Activated CD4-positive, alpha-beta T cell treated with anti-CD3 and anti-CD28 coated beads for 24 hours (primary cell): ENCODE measurements at places on chromosomes 3 and 15.

DNA sequence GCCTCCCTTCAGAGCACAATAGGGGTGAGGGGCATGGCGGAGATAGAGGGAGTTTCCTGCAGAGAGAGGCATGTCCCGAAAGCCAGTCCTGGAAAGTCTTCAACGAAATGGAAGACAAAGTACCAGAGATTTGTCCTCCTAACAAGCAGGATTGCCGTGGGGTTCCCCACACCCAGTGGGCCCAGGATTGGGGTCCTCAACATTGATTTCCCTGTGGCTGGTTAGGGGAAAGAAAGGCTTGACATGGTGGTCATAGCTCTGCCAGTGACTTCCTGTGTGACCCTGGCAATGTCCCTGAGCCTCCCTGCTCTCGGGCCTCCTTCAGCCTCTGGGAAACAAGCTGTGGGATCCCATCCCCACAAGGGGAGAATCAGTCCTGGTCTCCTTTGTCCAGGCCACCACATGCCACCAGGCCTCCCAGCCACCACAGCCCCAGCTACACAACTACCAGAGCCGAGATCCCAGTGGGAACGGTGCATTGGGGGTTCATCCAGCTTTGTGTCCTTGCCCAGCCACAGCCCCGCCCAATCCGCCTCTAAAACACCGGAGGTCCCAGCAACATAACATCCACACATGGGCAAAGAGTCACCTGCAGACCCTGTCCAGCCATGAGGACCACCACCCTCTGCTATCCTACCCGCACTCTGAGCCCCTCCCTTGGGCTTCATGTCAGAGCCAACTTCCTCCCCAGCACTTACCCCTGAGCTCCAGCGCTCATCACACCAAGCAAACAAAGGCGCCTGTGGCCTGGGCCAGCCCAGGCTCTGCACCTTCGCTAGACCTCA, 63.0 kb downstream of the ADAMTS17 start:
- no peak for DNase-seq

DNA sequence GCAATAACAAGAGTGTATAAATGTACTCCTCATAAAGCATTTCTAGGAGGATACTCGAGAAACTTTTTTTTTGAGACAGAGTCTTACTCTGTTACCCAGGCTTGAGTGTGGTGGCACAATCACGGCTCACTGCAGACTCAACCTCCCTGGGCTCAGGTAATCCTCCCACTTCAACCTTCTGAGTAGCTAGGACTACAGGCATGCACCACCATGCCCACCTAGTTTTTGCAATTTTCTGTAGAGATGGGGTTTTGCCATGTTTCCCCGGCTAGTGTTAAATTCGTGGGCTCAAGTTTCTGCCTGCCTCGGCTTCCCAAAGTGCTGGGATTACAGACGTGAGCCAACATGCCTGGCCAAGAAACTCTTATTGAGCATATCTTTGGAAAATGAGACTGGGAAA, 59.1 kb upstream of the PHLDB2 start:
- no peak for DNase-seq

DNA sequence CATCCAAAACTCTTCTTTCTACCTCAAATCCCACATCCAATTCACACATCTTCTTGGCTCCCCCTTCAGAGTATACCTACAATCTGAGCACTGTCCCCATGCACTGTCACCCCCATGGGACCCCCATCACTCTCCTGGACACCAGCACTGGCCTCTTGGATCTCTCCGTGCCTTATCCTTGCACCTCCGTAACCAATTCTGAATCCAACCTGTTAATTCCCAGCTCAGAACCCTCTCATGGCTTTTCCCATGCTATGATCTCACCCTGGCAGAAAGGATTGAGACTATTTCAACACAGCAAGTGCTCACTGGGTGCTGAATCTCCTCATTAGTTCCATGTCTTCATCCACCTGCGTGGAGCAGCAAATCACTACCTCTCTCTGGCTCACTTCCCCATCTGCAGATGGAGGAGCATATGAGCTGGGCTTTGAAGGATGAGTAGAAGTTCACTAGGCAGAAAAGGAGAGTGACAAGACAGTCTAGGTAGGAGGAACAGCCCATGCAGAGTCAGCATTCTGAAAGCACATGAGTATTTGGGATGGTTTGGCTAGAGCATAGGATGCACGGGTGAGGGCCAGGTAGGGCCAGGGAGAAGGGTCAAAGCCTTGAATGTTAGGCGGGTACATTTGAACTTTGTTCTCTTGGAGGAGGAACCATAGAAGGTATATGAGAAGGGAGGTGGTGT, 48.7 kb downstream of the SLC6A6 start:
- DNase-seq = no peak

GRCh38 chr3:144244662-144245061, 273.0 kb downstream of the DIPK2A start:
- no peak for DNase-seq

DNA sequence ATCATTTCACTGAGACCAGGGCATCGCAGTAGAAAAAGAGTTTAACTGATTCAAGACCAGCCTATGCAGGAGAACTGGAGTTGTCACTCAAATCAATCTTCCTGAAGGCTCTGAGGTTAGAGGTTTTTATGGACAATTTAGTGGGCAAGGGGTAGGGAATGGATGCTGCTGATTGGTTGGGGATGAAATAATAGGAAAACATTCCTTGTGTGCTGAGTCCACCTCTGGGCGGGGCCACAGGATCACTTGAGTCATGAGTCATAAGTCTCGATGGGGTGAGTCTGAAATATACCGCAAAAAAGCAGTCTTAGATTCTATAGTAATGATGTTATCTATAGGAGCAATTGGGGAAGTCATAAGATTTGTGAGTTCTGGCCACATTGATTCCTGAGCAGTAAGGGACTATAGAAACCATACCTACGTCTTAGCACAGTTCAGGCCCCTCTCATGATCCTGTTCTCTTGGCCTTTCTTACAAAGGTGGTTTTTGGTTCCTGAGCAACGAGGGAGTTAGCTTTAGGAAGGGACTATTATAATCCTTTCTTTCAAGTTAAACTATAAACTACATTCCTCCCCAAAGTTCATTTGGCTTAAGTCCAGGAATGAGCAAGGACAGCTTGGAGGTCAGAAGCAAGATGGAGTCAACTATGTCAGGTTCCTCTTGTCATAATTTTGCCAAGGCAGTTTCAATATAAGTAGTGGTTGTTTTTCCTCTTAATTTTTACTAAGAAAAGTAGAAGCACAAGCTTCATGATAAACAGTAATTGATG, 2.7 kb upstream of the OPA1 start:
- no peak for DNase-seq

GRCh38 chr3:69944931-69945493, 54.5 kb upstream of the SAMMSON start:
- DNase-seq = no peak

DNA sequence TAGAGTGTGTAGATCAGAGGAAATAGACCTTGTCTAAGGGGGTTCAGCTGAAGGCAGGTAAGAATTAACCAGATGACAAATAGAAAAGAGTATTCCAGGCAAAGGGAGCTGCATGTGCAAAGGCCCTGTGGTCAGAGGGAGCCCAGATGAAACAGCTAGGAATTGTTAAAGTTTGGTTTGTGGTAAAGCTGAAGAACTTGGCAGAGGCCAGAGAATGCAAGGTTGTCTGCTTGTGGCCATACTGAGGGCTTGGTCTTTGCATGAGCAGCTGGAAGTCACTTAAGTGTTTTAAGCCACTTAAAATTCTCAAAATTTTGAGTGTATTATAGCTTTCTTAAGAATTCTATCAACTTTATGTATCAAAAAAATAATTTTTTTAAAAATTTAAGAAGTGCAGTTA, 116.5 kb downstream of the NEK10 start:
- no peak for DNase-seq

DNA sequence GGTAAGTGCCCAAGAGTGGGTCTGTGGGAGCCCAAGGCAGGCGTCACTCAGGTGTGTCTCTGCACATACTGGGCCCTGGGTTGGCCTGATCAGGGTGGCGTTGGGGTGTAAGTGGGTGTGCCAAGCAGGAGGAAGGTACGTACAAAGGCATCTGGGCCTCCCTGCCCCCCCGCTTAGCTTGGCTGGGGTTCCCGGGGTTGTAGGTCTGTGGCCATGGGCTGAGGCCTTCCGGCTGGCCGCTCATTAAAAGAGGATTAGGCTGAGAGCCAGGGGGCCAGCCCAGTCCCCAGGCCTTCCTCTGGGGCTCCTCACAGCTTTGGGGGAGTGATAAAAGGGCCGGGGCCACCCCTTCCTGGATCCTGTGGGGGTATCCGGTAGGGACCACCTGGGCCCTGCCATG, 13.3 kb downstream of the SEMA3F start:
- DNase-seq = no peak

- DNase-seq = no peak
These were observed 139.7 kb upstream of the BNIP2 start for GRCh38 chr15:59828861-59829260.

DNA sequence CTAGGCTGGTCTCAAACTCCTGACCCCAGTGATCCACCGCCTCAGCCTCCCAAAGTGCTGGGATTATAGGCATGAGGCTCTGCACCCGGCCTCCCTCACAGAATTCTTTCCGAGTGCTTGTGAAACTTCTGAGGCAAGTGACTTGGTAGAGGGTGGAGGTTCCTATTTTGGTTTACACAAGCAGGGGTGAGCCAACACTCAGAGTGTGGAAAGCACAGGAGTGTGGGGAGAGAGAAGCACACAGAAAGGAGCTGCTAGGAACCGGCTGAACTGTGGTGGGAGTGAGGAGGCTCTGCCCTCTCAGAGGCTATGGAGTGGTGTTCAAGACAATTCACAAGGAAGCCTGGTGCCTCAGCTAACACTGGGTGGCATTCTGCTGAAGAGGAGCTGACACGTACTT, 7.7 kb downstream of the CAPN3 start:
- DNase-seq = no peak

DNA sequence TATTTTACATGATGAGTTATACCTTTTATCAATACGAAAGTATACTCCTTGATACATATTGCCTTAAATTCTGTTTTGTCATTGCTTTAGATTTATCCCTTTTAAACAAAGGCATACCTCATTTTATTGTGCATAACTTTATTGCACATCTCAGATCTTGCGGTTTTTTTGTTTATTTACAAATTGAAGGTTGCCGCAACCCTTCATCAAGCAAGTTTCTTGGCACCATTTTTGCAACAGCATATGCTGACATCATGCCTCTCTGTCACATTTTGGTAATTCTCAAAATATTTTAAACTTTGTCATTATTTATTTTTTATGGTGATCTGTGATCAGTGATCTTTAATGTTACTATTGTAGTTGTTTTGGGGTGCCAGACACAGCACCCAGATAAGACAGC, 20.9 kb downstream of the SNRK start:
- DNase-seq = no peak

DNA sequence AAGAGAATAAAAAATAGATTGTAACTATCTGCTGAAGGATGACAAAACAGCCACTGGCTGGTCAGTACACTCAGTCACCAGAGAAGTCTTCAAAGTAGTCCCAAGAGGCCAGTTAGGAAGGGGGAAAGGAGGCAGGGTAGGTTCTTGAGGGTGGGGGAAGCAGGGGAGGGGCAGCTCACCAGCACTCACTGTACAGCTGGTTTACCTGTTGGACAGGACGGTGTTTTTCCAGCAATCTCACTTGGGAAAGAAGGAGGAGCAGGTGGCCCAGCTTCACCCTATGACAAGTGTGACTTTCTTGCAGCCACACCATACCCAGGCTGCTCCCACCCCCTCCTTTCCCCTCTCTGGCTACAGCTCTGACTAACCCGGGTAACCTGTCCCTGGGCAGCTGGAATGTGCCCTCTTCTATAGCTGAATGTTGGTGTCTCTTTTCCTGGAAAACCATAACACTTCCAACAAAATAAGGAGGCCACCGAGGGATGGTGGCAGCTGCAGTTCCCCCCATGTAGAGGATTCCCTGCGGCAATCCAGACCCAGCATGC, 203.4 kb upstream of the NSMCE3 start:
- DNase-seq = no peak
